Peyer's patch (tissue), 4 donors: ENCODE measurements at places on chromosomes 13 and 19.

- no peak for DNase-seq
These were observed 163.0 kb downstream of the EFNB2 start for GRCh38 chr13:106372199-106373155.

DNA sequence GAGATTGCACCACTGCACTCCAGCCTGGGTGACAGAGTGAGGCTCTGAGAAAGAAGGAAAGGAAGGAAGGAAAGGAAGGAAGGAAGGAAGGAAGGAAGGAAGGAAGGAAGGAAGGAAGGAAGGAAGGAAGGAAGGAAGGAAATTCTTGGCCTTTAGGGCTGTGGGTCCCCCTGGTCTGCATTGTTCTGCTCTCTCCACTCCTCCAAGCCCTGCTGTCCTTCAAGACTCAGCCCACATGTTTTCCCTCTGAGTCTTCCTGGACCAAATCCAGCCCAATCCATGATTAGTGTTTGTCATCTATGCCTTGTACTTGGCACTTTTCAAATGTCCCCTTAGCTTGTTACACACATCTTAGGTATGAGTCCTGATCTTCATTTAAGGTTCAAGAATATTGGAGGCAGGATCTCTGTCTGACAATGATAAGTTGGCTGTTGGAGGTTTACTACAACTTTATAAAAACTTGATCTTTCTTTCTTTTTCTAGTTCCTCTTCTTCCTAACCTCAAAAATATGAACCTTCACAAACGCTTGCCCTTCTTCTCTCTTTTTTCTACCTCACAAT lies 48.8 kb upstream of the INTS6 start:
- DNase-seq: no peak

DNA sequence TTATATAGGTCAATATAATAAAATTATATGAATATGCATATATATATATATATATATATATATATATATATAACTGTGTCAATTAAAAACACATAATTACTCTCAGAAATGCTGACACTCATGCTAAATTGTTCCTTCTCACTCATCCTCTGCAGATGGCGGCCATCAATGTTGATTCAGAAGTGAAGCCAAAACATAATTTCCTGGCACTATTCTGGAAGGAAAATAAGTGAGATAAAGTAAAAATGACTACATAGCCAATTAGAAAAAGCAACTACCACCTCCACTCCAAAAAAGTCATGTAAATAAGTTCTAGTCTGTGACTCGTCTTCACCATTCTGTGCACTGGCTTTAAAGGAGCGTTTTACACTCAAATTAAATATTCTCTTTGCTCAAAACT lies 423.3 kb downstream of the EFNB2 start:
- DNase-seq: no peak

GRCh38 chr19:1718420-1719291 lies 34.6 kb upstream of the ONECUT3 start:
- no peak for DNase-seq

GRCh38 chr13:105598529-105598928 lies 936.9 kb downstream of the EFNB2 start:
- DNase-seq: no peak

GRCh38 chr13:50123515-50123861 lies 108.2 kb downstream of the KCNRG start:
- no peak for DNase-seq

GRCh38 chr19:13881251-13881691 lies 4.3 kb downstream of the NANOS3 start:
- peak; percentile 46 for DNase-seq

GRCh38 chr13:27482983-27483382 lies 32.6 kb upstream of the MTIF3 start:
- DNase-seq: peak; percentile 78

DNA sequence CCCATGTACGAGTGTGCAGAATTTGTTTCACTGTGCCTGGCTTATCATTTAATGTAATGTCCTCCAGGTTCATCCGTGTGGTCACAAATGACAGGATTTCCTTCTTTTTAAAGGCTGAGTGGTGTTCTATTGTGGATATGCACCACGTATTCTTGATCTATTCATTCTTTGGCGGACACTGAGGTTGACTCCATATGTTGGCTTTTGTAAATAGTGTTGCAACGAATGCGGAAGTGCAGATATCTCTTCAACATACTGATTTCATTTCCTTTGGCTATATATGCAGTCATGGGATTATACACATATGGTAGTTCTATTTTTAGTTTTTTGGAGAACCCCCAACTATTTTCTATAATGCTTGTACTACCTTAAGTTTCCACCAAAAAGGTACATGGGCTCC lies 13.0 kb downstream of the OR7A5 start:
- no peak for DNase-seq

GRCh38 chr13:79463604-79464003 lies 17.4 kb upstream of the NDFIP2 start:
- no peak for DNase-seq

- DNase-seq: no peak
These were observed 261.1 kb upstream of the RFC3 start for GRCh38 chr13:33556828-33557227.

DNA sequence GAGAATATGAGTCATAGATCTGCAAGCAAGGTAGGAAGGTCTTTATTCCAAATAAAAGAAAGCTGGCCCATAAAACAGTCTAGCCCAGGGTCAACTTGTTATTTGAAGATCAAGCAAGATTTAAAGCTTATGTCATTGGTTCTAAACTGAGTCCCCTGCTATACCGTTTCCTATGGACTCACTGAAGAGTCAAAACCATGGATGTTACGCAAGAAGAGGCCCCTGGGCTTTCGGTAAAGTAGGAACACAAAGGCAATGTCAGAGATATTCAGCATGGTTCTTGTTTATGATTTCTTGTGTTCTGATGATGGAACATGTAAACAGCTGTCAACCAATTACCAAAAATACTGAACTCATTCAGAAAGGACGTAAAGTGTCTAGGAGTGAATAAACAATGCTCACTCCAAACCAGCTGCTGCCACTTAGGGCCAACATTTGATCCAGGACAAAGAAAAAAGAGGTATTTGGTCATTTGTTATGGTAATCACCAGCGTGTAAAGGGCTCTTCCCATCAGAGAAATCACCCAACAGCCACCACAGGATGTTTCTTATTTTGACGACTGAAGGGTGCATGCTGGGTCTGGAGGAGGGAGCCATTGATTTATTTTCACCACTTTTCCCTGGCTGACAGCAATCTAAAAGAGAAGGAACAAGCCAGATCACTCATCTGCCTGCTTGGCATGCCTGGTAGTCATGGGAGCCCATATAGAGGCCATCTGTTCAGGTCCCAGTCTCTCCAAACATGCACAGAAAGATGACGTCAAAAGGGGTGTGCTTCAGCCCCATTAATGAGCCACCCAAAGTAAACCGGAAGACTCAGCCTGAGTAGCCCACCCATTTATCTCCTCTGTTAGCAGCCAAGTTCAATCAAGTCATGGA lies 68.3 kb downstream of the FGF14 start:
- DNase-seq: no peak

GRCh38 chr13:25980255-25980654 lies 71.6 kb downstream of the SHISA2 start:
- DNase-seq: no peak

GRCh38 chr13:95239283-95239682 lies 62.0 kb downstream of the ABCC4 start:
- DNase-seq: no peak

DNA sequence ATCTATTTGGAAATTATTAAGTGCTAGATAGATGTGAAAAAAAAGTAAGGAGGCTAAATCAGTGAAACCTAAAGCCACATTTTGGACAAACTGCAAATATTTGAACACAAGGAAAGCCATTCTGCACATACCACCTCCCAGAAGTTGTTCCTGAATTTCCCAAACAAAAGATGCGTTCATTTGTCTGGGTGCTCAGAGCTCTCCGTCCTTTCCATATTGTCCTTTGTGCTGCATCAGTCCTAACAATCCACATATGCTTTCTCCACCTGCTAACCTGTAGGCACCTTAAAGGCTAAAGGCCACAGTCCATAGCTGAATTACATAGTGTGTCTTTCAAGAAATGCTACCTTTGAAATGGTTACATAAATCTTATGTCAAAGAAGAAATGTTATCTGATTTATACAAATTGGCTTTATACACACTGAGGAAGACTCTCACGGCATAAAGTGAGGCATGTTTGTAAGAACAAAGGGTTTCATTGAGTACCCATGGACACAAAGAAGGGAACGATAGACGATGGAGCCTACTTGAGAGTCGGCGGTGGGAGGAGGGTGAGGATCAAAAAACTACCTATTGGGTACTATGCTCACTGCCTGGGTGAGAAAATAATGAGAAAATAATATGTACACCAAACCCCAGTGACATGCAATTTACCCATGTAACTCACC lies 182.0 kb downstream of the RGCC start:
- DNase-seq: no peak

- no peak for DNase-seq
These were observed 67.3 kb upstream of the SACS start for GRCh38 chr13:23500849-23501248.

GRCh38 chr13:41222259-41222852 lies 28.0 kb upstream of the KBTBD7 start:
- peak; percentile 51 for DNase-seq

GRCh38 chr13:25180775-25181537 lies 8.9 kb upstream of the AMER2 start:
- DNase-seq: no peak

DNA sequence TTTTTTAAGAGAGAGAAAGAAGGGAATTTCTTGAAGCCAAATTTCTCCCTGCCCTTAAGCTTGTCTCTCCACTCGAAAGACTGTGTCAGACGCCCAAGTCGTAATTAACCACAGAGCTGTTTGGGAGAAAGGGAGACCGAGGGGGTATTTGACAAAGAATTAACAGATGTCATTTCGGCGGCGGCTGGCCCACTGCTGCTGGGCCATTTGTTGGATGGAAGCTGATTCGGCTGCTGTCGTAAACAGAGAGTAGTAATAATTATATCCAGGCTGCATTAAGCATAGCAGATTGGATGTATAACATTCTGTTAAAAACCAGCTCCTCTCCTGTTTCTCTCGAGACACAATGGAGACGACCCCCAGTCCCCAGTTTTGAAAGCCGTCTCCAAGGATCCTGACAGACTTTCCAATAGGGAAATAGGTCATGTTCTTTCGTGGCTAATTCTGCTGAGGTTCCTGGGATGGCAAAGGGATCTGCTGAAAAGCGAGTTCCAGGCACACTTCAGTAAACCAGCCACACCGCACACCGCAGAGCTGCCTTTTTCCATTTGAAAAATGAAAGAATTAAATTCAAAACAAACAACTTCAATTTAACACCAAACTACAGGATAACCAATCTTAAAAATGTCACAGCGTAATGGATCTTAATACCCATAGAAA lies 71.5 kb downstream of the KCTD15 start:
- no peak for DNase-seq
